Glomerular endothelial cell (primary cell): ENCODE measurements at places on chromosomes 5 and 9. TPM values are rescaled to one million over a fixed set of nuclear protein-coding genes. Genes with fewer than 3 reads are reported as not detected.

The ROR2 gene
- 0.12 and 0.15 TPM in 2 replicates for total RNA-seq

The UBE2QL1 gene
- not detected in 2 replicates for total RNA-seq

The GPR21 gene
- total RNA-seq, result 1.1 TPM in 1 of 2 replicates, not detected in the other

The ADRB2 gene
- total RNA-seq, result 0.70 and 2.5 TPM in 2 replicates
